ENCODE measurements at places on chromosomes 4 and X.

DNA sequence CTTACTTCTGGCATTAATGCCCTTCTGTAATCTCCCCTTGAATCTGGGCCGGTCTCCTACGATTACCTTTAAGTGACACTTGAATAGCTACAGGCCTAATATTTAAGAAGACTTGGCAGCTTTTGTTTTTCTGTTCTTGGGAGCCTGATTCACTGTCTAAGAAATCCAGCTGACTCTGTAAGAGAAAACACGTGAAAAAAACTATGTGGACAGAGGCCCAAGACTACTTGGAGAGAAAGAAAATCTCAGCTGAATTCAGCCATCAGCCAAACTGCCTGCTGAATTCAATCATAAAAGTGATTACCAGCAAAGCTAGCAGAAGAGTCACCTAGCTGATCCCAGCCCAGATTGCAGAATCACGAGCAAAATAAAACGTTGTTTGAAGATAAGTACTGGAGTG, 521.2 kb downstream of the MID1IP1 start:
- DNase-seq, result no peak

DNA sequence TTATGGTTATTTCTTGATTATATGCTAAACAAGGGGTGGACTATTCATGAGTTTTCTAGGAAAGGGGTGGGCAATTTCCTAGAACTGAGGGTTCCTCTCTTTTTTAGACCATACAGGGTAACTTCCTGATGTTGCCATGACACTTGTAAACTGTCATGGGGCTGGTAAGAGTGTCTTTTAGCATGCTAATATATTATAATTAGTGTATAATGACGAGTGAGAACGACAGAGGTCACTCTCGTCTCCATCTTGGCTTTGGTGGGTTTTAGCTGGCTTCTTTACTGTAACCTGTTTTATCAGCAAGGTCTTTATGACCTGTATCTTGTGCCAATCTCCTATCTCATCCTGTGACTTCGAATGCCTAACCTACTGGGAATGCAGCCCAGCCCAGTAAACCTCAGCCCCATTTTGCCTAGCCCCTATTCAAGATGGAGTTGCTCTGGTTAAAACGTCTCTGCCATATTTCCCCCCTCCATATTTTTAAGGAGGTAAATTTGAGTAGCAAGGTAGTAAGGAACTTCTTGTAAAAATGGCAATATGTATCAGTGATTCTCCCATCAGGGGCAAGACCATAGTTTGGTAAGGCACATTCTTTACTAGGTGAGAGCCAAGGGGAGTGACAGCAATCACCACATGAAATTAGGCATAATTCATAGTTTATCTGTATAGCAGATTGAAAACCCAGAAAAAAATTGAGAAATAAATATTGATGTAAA, 2.6 kb downstream of the CXCL2 start:
- no peak for DNase-seq

GRCh38 chrX:11398785-11399184, 105.6 kb downstream of the AMELX start:
- DNase-seq, result no peak

DNA sequence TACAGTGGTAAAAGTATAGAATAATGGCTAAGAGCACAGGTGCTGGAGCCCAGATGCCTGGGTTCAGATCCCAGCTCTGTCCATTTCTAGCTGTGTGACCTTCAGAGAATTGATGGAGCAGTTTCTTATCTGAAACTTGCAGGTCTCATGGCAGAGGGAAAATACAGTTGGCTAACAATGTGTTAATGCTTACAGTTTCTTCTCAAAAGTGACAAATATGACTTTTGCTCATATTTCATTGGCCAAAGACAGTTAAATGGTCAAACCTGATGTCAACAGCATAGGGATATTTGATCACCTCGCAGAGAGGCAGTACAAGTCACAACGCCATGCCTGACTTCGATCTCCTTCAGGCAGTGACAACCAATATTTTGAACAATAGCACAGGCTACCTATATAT, 60.2 kb upstream of the LCORL start:
- no peak for DNase-seq

- DNase-seq, result peak; percentile 82
Measured at GRCh38 chrX:10450229-10450958, 170.0 kb downstream of the MID1 start.

- DNase-seq, result peak; percentile 56
Measured at GRCh38 chrX:150704030-150704613, 10.9 kb downstream of the MTMR1 start.

DNA sequence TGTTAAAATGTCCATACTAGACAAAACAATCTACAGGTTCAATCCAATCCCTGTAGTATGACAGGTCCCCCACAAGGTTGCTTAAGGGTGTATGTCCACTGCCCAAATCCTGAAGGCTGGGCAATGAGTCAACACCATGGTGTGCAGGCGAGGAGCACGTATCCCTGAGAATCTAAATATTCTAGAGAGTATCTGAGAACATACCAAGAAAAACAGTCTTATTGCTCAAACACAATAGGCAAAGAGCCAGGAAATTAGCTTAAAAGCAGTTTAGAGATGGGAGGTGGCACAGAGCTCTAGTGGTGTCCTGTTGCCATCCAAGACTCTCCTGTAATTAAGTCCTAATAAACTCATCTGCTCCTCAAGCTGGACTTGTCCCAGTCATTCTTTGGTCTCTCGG, 37.0 kb downstream of the RCHY1 start:
- DNase-seq, result no peak

DNA sequence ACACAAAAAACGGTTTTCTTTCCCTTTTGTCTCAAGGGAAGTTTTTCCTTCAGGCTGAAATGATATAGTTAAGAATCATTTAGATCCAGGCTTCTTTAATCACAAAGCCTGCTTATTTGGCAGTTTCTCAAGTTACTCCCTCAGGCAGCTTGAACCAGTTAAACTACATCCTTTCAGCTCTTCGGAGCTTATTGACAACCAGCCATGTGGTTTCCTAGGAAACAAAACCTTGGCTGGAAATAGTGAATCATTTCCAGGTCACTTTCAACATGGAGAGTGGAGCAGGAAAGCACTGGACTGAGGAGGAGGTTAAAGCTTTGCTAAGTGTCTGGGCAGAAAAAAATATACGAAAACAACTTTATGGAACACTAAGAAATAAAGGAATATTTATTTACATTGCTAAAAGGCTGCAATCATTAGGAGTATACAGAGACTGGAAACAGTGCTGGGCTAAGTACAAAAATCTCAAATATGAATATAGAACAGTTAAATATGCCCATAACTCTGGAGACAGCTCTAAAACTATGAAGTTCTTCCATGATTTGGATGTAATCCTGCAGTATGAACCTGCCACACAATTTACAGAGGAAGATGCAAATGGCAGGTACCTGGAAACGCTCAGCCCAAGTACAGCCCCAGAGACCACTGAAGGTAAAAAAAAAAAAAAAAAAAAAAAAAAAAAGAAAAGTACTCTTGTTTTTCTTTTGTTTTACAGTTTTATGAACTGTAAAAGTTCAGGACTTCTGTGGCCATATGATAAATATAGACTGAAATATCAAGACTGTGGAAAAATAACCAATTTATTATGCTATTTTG, 23.2 kb upstream of the AASDH start:
- peak; percentile 97 for DNase-seq

DNA sequence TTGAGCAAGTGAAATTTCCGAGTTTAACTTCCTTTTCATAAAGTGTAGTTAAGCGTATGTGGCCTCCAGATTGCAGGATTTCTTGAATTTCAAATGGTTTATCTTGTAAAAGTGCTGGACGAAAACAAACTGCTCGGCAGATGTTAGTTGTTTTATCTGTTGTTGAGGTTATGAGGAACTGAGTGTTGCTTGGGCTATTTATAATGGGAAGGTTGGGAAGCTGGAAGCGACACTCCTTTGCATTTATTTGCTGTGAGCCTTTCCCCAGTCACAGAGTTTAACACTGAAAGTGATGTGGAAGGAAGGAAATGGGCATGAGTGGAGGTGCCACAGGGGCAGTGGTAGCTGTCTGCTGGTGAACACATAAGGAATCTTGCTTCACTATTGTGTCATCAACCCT, 284.9 kb downstream of the PCDH7 start:
- DNase-seq, result no peak

DNA sequence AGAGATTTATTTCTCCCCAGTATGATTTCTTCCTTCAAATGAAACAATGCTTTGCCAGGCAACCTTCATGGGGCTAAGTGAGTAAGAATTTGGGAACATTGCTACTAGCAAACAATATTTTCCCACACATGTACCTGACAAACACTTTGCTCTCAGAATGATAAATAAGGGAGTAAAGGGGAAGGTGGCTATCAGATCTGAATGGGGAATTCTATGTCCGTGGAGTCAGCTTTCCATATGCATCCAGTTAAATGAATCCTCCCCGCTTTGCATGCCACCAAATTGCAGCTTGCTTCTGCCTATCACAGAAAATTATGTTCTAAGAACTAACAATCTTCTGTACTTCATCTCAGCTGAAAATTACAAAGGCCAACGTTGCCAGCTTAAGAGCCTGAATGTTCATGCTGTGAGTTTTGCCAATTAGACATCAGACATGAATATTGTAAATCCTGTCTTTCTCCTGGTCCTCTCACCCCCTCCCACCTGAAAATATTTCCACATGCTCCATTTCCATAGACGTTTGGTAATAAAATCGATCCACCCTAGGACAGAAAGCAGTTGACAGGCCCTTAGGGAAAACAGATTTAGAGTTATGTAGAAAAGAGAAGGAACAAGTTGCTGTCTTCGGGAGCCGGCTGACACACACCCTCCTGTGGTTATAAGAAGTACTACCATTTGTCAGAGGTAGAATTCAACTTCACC, 6.3 kb downstream of the MEPE start:
- peak; percentile 32 for DNase-seq

- DNase-seq, result peak; percentile 36
Measured at GRCh38 chr4:96347582-96347981, 507.7 kb downstream of the PDHA2 start.

Data from LHCN-M2 (cell line).